ENCODE measurements at places on chromosomes 3 and 15.

DNA sequence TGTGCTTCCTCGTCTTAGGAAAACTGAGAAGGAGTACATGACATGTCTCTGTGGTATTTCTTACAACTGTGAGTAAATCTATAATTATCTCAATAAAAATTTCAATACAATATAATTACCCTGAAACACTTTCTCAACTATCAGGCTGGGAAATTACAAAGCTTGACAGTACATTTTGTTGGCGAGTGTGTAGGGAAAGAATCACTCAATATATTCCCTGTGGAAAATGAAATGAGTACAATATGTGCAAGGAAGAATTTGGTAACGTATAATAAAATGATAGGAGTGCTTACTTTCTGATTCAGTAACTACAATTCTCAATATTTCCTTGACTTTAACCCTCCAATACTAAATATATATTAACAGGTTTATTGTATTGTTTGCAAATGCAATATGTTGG is 818.2 kb upstream of the CADM2 start:
- no peak for DNase-seq

DNA sequence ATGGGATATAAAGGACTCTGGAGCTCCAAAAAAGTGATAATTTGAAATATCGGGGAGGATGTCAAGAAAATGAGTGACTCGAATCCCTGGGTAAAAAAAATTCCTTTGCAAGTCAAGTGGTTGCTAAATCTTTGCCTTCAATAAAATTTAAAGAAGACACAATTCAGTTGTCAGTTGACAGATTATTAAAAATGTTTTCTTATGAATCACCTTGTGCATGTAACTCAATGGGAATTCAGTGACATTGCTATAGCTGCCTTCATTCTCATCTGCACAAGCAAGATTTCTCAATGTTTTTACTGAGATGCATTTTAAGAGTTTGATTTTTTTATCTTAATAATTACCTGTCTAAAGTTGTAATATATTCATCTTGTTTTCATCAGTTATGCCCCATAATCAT is 264.0 kb upstream of the IL12A start:
- no peak for DNase-seq

GRCh38 chr3:48492461-48493202 is 11.3 kb downstream of the SHISA5 start:
- DNase-seq = no peak

DNA sequence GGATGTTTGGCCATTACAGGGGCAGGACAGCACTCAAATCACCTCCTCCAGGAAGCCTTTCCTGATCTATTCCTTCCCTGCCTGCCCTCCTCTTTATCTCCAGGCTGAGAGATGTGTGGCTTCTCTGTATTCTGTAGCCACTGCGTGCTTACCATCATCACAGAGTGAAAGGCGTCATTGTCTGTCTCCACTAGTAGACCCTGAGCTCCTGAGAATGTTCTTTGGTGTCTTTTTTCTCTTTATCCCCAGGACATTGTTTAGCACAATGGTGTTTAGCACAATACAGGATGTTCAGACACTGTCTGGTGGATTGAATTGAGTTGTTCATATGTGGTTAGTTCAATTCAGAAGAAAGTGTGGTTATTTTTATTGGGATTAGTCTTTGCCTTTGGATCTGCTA is 26.2 kb upstream of the LARS2 start:
- no peak for DNase-seq

- DNase-seq = no peak
Observed at GRCh38 chr3:46971151-46971550, 5.4 kb downstream of the CCDC12 start.

DNA sequence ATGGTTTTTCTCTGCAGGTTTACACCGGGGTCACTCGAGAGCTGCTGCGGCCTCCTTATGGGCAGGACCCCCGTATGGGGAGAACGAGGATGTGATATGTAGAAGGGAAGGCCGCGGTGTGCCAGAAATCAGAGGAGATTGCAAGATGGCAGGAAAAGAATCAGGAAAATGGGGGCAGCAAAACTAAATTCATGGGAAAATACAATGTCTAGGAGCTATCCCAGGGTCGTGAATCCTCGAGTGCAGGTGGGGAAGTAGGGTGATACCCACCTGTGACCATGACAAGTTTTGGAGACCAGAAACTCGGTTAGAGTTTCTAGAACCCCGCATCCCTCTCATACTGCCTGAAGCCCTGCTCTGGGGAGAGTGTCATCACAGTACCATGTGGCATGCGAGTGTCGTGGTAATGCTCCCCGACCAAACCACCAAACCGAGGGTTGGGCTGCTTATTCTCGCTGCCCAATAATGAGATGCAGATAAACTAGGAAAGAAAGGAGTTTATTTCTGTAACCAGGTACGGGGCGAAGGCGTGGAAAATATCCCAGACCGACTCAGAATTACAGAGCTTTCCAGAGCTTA is 781 bp downstream of the TRNT1 start:
- DNase-seq = peak; percentile 66

GRCh38 chr15:38823263-38823662 is 258.6 kb upstream of the RASGRP1 start:
- DNase-seq = no peak

- no peak for DNase-seq
Observed at GRCh38 chr3:160616311-160616710, 50.9 kb upstream of the KPNA4 start.

GRCh38 chr3:108093021-108093420 is 2.2 kb upstream of the CD47 start:
- DNase-seq = no peak

GRCh38 chr15:65132878-65133547 is 595 bp downstream of the PDCD7 start:
- DNase-seq = peak; percentile 70

GRCh38 chr15:78317145-78317836 is 17.9 kb upstream of the SKIC8 start:
- peak; percentile 45 for DNase-seq

- peak; percentile 78 for DNase-seq
Observed at GRCh38 chr3:48505968-48506504, 2.1 kb upstream of the SHISA5 start.

DNA sequence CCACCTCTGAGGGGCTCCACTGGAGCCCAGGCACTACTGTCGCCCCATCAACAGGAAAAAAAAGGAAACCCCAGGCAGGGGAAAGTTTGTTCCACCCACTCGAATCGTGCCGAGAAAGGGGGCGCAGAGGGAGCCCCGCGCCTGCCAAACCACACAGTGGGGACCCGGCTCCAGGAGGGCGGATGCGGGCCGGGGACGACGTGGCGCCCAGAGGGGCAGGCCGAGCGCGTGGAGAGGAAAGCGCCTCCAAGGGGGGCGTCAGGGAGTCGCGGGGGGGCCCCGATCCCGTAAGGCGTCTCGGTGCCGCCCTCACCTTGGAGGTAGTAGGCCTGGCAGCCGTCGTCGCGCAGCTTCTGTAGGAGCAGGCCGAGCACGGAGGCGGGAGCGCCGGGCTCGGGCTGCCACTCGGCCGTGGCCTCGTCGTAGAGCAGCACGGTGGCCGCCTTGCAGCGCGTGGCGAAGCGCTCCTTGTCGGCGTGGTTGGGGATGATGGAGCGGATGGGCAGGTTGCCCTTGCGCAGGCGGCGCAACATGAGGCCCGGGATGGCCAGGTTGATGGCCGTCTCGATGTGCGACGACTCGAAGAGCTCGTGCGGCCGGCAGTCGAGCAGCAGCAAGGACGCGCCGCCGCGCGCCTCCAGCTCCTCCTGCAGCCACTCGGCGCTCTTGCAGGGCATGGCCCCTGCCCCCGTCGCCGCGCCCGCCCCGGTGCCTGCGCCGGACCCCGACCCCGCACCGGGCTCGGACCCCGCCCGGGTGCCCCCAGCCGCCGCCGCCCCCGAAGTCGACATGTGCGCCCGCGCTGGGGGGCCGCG is 627 bp downstream of the DUSP7 start:
- DNase-seq = peak; percentile 82

- no peak for DNase-seq
Observed at GRCh38 chr15:90262426-90262825, 3.0 kb upstream of the NGRN start.

- DNase-seq = peak; percentile 50
Observed at GRCh38 chr3:194489736-194490612, 3.2 kb upstream of the ATP13A3 start.

GRCh38 chr3:134486577-134487041 is 752 bp downstream of the CEP63 start:
- peak; percentile 54 for DNase-seq

GRCh38 chr3:113783463-113783862 is 36.6 kb downstream of the ATP6V1A start:
- peak; percentile 68 for DNase-seq

DNA sequence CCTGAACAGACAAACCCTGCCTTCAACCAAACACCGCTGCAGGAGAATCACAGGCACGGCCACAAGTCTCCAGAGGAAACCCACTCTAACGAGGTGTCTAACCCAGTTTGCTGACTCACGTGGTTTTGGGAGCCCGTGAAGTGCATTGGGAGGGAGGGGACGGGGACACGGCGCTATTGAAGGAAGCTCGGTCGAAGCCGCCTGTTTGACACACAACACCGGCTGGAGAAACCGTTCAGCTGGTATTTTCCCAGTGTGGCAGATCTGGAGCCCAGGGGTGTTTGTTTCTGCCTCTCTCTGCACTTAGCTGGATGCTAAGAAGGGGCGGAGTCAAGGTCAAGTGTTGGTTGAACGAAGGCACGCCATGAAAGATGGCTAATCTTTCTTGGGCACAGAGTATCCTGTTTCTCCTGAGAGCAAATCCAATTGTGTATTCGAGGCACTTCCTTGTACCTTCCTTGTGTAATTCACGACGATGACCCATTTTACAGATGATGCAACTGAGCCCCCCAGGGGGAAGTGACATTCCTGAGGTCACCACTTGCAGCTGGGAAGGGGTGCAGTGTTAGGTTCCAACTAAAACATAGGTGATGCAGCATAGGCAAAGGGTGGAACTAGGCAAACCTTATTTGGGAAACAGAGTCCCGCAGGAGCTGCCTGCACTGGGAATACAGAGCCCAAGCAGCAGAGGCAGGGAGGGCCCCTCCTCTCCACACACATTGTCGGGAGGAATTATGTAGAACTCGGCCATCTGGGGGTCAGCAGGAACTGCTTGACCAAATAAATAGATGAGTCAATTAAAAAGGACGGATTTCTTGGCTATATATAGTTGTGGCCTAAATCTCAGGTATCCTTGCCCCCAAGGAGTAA is 22.5 kb downstream of the SLC6A6 start:
- DNase-seq = peak; percentile 62

GRCh38 chr15:82043130-82043673 is 2.6 kb downstream of the MEX3B start:
- DNase-seq = no peak

- no peak for DNase-seq
Observed at GRCh38 chr3:81953111-81953510, 191.7 kb upstream of the GBE1 start.

DNA sequence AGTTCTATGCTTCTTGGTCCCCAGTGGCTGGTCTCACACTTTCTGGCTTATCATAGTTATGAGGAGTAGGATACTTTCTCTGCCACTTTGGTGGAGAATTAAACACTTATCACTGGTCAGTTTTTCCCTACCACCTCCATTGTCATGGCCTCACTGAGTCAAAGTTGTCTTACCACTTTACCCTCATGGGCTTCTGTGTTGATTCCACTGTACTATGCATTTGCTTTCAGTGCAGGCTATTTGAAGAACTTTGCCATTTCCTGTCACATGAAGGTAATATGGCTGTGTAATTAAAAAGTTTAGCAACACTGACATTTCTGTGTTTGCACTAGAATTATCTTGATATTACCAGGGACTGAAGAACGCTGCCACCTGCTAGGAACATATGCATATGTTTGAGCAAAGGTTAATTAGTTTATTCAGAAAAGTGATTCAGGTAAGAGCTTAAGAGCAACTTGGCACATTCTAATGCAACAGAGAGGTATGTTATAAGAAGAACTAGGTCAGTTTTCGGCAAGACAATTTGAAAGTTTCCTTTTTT is 377.3 kb downstream of the PDCD6IP start:
- no peak for DNase-seq

- peak; percentile 75 for DNase-seq
Observed at GRCh38 chr3:53044711-53045517, 959 bp downstream of the SFMBT1 start.

DNA sequence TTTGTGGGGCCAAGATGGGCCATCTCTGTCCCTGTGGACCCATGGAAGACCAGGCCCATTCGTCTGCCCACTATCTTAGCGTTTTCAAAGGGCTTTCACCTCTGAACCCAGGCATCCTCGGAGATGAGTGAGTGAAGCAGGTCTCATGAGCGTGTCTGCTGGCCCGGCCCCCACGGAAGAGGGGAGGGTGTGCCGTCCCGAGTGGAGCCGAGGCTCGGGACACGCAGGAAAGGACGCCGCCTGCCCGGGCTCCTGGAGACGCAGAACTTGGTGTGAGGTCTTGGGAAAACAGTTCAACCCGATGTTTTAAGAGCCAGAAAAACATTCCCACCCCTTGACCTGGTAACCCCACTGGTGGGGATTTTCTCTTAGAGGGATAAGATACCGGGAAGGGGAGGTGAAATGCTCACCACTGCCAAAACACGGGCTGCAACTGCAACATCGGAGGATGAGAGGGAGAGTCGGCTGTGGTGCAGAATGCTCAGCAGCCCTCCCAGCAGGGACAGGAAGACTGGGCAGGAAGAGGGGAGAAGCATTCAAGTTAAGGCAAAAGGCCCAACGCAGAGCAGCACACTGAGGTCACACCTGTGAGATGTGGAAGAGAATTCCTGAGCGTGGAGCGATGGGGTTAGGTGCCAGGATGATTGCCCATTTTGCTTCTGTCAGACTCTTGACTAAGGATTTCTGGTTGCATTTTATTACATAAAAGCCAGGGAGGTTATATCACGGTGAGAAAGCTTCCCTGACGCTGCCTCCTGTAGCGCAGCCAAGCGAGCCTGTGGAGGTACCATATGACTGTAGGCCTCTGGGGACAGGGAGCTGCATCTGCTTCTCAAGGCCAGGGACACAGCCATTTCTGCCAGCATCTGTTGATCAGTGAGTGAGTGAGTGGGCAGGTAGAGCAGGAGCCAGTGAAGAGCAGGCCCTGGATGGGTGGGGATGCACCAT is 14.1 kb upstream of the STAB1 start:
- DNase-seq = no peak

DNA sequence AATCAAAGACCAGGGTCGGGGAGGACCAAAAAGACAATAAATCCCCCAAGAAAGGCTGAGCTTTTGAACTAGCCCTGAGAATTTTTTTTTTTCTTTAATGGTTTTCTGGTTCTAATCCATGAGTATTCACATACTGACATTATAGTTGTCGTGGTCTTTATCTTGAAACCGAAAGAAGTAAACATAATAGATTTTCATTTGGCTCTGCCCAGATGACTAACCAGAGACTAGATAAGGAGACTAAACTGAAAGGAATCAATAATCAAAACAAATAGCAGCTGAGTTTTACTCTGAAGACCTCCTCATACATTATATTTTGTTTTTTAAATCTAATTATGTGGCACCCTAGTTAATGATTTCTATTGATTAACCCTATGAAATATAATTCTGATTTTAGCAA is 381.4 kb downstream of the CNTN3 start:
- DNase-seq = no peak

GRCh38 chr3:124395162-124395561 is 335.1 kb upstream of the UMPS start:
- peak; percentile 42 for DNase-seq

DNA sequence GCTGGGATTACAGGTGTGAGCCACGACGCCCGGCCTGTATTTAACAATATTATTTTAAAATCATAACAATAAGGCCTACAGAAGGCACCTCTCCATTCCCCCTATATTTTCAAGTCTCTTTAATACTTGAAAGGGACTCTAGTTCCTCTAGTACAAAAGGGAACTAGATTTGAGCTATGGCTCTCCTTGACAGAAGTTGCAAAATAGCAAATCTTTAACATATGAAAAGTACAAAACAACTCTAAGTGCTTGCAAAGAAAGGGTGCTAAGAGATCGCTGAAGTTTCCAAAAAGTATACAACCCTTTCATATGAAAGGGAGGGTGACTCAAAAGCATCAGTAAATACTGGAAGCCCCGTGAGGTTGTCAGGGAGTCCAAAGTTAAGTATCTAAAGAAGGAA is 23.8 kb downstream of the AP3S2 start:
- peak; percentile 22 for DNase-seq
